ENCODE measurements at places on chromosomes 5 and 9.

DNA sequence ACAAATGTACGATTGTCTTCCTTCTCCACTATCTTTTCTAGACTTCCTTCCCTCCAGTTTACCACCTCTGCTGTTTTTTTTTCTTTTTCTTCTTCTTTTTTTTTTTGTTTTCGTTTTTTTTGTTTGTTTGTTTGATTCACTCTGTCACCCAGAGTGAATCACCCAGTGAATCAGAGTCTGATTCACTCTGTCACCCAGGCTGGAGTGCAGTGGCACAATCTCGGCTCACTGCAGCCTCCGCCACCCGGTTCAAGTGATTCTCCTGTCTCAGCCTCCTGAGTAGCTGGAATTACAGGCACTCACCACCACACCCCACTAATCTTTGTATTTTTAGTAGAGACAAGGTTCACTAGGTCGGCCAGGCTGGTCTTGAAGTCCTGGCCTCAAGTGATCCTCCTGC lies 375.7 kb downstream of the NTRK2 start:
- DNase-seq = no peak

DNA sequence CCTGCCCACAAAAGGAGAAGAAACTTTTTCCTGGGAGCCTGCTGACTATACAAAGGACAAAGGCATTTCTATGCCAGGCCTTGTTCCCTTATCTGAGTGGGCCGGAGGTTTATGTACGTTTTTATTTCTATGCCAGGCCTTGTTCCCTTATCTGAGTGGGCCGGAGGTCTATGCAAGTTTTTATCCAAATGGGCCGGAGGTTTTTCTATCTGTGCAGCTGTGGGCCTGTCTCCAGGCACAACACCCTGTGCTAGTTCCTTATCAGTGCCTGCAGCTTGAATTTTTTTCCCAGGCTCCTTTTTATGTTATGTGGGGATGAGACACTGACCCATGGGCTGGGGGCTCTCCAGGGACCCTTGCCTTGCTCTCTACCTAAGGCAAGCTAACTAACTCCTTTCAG lies 5.5 kb downstream of the SLC25A2 start:
- DNase-seq = no peak

DNA sequence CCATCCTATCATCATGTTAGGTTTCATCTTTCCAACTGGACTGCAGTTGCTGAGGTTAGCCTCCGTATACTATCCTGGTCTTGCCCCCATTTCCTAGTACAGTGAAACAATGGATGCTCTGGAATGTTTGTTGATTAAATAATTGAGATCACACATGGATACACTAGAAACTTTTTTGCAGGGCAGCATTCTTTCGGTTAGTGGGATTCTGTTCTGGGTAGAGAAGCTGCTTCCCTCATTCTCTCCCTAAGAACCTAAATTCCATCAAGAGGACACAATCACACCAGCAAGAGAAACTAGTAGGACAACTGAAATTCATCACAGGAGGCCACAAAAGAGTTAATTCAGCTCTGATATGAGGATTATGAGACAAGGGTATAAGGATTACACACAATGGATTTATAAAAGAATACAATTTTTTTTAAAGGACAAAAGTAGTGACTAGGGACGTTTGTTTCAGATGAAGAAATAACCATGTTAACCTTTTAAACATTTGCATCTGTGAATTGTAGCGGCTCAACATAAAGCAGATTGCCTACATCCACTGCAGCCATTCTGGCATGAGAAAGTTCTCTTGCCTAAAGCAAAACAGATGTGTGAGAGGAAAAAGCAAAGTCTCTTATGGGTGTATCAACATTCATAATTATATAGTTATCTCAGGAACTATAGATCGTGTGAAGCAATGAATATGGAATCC lies 162.7 kb upstream of the LHFPL2 start:
- DNase-seq = no peak

DNA sequence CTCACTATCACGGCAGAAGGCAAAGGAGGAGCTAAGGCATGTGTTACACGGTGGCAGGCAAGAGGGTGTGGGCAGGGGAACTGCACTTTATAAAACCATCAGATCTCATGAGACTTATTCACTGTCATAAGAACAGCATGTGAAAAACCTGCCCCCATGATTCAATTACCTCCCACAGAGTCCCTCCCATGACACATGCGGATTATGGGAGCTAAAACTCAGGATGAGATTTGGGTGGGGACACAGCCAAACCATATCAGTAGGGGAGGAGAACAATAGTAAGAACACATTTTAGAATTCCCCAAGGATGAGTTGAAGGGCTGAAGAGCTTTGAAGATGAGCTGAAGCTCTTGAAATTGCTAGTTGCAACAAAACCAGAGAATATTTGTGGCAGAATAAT lies 287.9 kb downstream of the SMARCA2 start:
- DNase-seq = no peak

DNA sequence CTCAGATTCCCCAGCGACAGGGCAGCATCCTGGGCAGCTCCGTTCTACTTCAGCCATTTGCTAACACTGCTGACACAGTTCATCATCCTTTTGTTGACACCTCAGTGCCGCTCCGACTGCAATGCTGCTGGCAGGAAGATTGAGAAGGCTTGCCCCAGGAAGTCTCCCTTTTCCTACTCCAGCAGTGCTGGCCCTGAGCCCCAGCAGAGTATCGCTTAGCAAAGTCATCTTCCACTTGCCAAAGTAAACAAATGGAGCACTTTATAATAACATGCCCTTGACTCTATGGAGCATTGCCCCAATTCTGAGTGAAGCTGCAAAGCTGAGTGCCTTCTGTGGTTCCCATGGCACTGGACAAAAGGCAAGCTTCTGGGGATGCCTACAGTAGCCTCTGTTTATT lies 32.2 kb downstream of the PRLR start:
- DNase-seq = no peak

GRCh38 chr5:178274781-178275537 lies 42.4 kb upstream of the PHYKPL start:
- no peak for DNase-seq

- no peak for DNase-seq
Measured at GRCh38 chr9:96686638-96687335, 31.7 kb upstream of the PRXL2C start.

DNA sequence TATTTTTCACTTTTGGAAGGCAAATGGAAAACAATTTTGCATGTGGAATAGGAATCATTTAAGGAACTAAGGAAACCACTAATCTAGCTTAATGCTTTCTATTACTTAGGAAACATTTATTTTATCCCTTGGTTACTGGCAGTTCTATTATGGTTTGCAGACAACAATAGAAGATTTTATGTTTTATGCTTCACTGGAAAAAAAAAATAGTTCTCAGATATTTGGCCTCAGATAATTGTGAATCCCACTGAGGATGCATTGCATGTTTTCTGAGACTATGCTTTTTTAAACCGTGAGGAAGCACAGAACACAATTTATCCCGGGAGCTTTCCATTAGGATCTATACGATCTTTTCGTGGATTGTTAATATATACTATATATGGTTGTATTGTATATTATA lies 356.9 kb downstream of the CSNK1G3 start:
- DNase-seq = no peak
